Globus pallidus (tissue), 1 donor: ENCODE measurements at places on chromosomes 7 and 10.
A peak's percentile ranks its signal among the peaks of the same experiment; 100 is the strongest.

DNA sequence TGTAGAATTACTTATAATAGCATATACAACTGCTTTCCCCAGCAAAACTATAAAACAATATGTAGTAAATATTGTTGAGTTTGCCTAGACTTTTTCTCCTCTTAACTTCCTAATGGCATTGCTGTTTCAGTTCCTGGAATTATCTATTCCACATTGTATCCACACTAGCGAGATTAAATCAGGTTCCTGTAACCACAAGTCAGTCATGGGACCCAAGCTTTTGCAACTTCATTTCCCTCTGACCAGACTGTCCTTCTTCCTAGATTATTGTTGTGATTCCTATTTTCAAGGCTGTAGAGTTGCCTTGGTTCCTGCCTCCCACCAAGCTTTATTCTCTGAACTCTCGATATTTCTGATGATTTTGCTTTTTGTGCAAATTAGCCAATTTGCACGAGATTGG lies 173.3 kb upstream of the ZNF804B start:
- DNase-seq = peak; percentile 11

DNA sequence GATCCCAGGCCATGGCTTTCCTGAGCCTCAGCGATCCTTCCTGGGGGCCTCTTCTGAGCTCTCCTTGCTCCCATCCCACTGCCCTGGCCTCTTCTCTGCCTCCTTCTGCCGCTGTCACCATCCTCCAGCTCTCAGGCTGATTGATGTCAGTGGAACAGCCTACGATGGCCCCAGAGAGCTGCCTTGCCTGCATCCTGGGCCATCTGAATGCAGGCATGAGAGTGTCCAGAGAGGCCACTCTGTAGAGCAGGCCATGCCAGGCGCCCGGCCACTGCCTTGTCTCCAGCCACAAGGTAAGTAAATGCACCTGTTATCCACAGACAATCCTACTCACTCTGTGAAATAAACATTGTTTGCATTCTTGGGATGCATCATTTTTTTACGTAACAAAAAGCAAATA lies 171.4 kb upstream of the PPP2R2D start:
- no peak for DNase-seq

DNA sequence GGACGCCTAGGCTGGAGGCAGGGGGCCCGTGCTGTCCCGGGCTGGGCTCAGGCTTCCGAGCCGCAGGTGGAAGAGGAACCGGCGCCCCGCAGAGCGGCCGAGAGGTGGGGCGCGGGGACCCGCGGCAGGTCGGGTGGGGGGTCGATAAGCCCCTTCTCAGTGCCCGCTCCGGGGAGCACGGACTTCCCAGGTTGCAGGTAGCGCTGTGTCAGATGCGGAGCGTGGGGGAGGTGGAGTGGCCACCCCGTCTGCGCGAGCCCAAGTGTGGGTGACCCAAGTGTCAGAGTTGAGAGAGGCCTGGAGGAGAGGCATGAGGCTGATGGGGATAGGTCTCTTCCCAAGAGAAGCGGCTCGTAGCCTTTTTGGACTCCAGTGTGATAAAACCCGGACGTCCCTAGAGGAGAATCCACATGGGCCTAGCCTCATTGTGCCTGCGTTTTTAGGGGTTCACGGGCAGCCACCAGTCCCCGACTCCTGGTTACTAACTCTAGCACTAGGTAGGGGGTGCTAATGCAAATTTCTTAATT lies 580 bp downstream of the EEPD1 start:
- DNase-seq = peak; percentile 35

GRCh38 chr10:3996697-3997096 lies 211.7 kb upstream of the KLF6 start:
- no peak for DNase-seq

DNA sequence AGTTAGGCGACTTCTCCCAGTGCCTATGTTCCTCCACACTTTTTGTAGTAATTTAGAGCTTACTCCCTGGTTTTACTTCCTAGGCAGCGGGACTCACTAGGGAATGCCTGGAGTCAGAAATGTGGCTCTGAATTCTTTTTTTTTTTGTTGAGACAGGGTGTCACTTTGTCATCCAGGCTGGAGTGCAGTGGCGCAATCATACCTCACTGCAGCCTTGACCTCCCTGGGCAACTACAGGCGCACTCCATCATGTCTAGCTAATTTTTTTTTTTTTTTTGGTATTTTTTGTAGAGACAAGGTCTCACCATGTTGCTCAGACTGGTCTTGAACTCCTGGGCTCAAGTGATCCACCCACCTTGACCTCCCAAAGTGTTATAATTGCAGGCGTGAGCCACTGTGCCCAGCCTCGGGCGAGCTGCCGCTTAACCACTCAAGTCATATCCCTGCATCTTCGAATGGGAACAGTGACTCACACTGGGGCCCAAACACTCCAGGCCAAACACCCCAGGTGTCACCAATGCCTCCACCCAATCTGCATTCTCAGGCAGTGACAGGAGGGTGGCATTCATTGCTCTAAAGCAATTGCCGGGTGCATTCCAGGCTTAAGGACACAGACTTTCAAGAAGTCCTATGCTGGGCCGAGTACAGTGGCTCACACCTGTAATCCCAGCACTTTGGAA lies 19.6 kb downstream of the RGS10 start:
- DNase-seq = no peak

DNA sequence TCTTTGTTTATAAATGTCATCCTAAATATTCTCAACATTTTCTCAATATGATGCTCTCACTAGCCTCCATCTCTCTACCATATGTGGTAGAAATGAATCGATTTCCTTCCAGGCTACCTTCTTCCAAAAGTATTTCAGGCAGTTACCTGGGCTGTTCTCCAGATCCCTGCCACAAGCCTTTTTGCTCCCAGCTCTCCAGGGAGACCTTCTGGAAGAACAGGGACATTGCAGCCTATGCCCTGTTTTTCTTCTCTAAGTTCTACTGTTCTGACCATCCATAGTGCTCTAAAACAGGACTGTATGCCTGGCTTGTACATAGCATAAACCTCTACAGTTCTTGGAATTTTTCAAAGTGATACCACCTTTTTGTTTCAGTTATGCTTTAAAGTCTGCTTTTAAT lies 552.8 kb downstream of the ANKRD7 start:
- DNase-seq = no peak

- no peak for DNase-seq
These were observed 35.7 kb upstream of the RHOBTB1 start for GRCh38 chr10:60979667-60980104.

GRCh38 chr10:79023240-79024162 lies 45.3 kb upstream of the ZMIZ1 start:
- DNase-seq = no peak

DNA sequence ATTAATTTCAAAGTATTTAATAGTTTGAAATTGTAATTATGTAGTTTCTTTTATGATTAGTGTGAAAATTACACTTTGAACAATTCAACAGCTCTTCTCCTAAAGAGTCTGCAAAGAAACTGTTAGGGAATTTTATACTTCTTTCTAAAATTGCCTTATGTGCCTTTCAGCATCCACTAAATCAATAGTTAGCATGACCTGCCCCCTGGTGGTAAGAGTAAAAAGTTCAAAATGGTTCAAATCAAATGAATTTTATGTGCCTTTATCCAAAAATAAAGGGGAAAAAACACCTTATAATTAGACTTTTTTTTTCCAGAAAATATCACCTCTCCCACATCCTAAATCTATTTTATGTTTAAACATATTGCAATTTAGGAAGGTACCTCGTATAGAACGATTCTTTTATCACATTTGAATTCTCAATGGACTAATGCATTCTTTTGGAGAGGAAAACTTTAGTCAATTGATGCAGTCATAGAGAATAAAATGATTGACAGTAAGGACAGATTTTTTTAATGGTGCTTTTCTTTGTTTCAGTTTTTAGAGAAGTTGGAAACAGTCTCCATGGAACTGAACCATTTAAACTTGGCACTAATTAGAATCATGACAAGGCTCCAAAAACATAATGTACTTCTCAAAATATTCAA lies 163.7 kb downstream of the SEMA3D start:
- DNase-seq = peak; percentile 47

GRCh38 chr7:1897861-1898627 lies 228.0 kb downstream of the ELFN1 start:
- no peak for DNase-seq

DNA sequence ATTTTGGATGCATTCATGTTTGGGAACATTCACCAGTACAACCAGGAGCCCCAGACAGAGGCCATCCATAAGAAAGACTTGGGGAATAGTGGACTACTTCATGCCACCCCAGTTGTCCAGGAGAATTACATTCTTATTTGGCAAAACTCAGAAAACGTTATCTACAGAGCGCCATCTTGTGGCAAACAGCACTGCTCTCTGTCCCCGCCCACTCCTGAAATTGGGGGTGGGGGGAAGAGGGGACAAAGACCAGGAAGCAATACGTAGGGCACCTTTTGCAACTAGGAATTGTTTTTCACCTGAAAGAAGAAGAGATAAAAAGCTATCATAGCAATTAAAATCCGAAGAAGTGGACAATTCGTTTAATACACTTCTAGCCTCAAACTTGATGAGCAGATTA lies 134.6 kb upstream of the MGMT start:
- DNase-seq = peak; percentile 2

- peak; percentile 5 for DNase-seq
These were observed 59.7 kb upstream of the CDK14 start for GRCh38 chr7:90536449-90536848.

DNA sequence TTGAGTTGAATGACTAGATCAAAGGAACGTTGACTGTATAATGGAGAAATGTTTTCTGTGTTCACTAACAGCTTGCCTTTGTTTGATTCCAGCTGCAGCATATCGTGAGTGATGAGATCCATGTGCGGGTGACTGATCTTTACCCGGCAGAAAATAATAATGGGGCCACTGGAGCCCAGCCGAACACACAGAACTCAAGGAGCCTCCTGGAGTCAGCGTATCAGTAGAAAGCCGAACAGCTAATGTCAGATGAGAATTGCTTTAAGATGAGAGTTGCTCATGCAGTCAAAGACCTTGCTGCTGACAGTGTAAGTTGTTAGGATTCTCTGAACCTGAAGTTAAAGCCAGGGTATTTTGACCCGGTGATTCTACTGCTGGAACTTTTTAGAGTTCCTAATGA lies 34.3 kb upstream of the MTPAP start:
- DNase-seq = no peak

DNA sequence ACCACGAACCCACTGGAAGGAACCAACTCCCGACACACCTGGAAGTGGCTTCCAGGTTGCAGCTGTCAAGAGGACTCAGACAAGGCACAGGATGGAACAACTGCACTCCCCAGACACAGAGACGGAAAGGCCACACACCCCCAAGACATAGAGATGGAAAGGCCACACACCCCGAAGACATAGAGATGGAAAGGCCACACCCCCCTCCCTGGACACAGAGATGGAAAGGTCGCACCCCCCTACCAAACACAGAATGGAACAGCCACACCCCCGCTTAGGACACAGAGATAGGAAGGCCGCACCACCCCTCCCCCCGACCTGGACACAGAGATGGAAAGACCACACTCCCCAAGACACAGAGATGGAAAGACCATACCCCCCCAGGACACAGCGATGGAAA lies 7.6 kb downstream of the ZNF511 start:
- DNase-seq = no peak

- no peak for DNase-seq
These were observed 26.7 kb upstream of the SMARCD3 start for GRCh38 chr7:151274936-151275812.

DNA sequence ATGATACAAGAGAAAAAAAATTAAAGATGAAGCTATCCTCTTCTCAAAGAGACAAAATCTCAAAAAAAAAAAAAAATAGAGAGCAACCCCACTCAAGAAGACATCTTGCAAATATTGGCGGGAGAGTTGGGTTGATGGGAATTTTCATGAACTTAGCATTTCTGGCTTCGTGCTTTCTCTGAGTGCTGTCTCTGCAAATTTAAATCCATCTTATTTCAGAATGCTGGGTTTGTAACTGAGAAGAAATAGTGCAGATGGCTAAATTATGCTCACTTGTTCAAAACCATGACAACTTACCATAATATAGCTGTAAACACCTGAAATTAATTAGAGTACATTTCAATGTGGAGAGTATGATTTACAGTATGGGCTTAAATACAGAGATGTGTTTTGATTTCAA lies 484.8 kb upstream of the CELF2 start:
- DNase-seq = no peak

- no peak for DNase-seq
These were observed 110.8 kb downstream of the TPK1 start for GRCh38 chr7:144725070-144725469.

DNA sequence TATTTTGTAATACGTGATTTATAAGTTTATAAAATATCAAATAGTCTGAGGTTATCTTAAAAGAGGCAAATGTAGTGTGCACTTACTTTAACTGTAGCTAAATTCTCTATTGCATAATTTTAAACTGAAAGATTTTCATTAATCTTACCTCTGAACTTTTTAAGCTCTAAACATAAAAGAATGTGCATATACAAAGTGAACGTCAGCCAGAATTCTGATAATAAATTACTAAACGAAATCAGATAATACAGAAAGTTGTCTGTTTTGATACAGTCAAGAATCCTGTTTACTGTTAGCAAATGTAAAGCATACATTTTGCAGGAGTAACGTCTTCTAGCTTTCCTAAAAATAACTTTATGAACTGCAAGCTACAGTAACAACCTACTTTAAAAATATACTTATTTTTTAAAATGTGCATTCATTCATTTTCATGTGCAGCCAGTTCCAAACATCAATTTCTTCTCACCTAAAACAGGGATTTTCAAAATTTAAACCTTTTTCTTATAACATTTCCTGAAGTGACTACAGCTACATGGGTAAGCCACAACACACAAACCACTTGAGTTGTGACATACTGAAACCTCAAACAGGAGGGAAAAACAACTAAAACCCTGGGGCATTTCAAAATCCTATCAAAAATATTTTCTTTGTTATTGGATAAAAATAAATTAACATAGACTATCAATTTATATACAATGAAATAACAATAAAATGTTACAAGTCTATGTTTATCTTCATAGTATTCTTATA lies 92.7 kb downstream of the RNLS start:
- no peak for DNase-seq

GRCh38 chr10:133400624-133401424 lies 6.9 kb downstream of the MTG1 start:
- DNase-seq = no peak

GRCh38 chr7:41965951-41966505 lies 263.1 kb upstream of the INHBA start:
- no peak for DNase-seq

DNA sequence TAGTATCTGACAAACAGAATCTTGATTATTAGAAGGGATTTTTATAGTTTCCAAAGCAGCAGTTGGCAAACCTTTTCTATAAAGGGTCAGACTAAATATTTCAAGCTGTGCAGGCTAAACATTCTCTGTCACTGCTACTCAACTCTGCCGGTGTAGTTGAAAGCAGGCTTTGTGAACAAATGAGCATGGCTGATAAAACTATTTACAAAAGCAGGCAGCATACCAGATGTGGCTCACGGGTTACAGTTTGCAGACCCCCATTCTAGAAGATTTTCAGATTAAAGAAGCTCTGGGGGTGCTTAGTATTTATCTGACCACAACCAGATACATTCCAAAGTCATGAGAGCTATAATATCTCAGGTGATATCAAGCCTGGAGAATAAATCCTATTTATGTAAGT lies 1017.5 kb downstream of the SORCS1 start:
- DNase-seq = no peak
